Caki2 (cell line): ENCODE measurements at places on chromosomes 11 and 22. TPM values are rescaled to one million over a fixed set of nuclear protein-coding genes. Genes with fewer than 3 reads are reported as not detected.

NFAM1 gene
- total RNA-seq = 0.03 and 0.17 TPM in 2 replicates

DMC1 gene
- total RNA-seq = 2.5 and 19.8 TPM in 2 replicates

IFITM10 gene
- total RNA-seq = 0.55 and 2.7 TPM in 2 replicates

CFAP300 gene
- 2.2 and 5.2 TPM in 2 replicates for total RNA-seq

PDE2A gene
- 1.5 TPM in 1 of 2 replicates, not detected in the other for total RNA-seq

ZNF70 gene
- total RNA-seq = 7.7 and 9.0 TPM in 2 replicates

CARD16 gene
- total RNA-seq = not detected in 2 replicates

KDM4D gene
- total RNA-seq = 0.30 and 4.1 TPM in 2 replicates

BAD gene
- total RNA-seq = 122 and 141 TPM in 2 replicates

KREMEN1 gene
- 4.8 and 8.4 TPM in 2 replicates for total RNA-seq

OR8H2 gene
- not detected in 2 replicates for total RNA-seq

POLD4 gene
- total RNA-seq = 26.7 and 38.5 TPM in 2 replicates

CASP5 gene
- not detected in 2 replicates for total RNA-seq

ABCG4 gene
- total RNA-seq = not detected in 2 replicates

RFPL3 gene
- not detected in 2 replicates for total RNA-seq

FGF3 gene
- total RNA-seq = not detected in 2 replicates

CRACR2B gene
- 15.0 and 29.5 TPM in 2 replicates for total RNA-seq

GRK3 gene
- 0.98 and 1.5 TPM in 2 replicates for total RNA-seq

GRCh38 chr11:1054143-1055108 lies 17.9 kb upstream of the MUC6 start:
- no peak for DNase-seq

DNA sequence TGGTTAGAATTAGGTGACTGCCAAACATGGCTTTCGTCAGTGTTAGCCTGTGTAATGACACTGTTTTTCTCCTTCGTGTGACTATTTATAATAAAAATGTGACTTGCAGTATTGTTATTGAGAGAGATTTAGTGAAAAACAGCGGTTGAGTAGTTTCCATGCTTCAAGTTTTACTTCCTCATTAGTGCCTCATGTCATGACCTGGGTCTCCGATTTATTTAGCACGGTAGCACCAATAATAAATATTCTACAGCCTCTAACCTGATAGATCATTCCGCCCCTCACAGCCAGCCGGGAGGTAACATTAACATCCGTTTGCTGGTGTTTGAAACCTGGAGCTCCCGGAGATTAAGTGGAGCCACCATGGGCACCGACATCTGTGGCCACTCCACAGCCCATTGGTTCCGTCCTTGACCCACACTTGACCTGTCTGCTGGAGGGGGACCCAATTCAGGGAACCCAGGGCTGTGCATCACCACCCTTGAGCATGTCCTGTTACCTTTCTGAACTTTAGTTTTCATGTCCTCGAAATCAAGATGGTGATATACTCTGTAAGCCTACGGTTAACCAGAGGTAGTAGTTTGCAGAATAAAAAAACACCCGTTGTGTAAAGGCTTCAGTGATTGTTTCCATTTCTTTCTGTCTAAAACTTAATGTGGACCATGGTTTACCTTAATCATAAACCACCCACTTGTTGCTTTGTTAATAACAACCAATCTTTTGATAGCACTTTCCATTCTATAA lies 104.1 kb downstream of the ATXN10 start:
- no peak for DNase-seq

GRCh38 chr11:12274558-12275197 lies 102.7 kb upstream of the PARVA start:
- DNase-seq = no peak

DNA sequence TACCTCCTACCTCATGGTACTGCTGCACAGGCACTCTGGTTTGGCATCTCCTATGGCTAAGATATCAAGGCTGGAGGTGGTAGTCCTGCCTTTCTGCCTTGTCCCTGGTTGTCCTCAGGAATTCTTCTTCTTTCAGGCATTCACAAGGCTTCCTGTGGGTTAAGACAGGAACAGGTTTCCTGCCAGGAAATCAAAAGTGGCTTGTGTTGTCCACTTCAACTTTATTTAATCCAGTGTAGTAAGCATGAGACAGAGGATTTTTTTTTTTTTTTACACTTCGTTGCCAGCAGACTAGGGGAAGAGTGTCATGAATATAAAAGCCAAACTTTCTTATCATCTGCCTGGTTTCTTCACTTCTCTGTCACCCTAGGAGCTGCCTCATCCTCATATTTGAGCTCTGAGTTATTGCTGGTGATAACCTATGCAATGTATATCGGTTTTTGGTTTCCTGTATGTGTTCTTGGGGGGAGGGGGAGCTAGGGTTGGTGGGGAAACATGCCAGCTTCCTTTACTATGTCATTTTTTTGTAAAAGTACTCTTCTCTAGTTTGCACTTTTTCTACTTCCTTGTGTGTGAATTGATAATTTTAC lies 50.2 kb downstream of the XKR3 start:
- no peak for DNase-seq

- DNase-seq = no peak
Observed at GRCh38 chr11:106091480-106092123, 14.1 kb downstream of the AASDHPPT start.

GRCh38 chr11:12375720-12376119 lies 1.7 kb upstream of the PARVA start:
- DNase-seq = no peak

DNA sequence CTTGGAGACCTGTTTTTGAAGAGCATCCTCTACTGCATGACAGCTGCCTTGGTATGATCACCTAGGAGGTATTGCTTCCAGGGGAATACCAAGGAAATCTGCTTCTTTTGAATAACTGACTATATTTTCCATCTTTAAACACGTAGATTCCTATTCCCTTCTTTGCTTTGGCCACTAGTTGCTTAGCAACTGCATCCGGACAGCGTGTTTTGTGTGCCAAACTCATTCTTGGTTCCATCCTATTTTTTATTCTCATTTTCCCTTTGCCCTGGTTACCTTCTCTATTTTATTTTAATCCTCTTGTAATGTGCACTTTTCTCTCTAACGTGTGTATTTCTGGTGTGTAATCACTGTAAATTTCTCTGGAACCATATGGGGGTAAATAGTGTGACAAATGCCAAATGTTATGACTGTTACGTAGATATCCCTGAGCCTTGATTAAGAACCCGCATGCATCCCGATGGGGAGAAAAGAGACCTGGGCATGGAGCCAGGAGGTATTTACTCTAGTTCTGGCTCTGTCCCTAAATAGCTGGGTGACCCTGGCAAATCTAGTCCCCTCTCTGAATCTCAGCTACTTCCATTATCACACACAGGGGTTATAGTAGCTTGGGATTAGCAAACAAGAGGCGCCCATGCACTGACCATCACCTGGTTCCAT lies 241.7 kb downstream of the MIAT start:
- no peak for DNase-seq

DNA sequence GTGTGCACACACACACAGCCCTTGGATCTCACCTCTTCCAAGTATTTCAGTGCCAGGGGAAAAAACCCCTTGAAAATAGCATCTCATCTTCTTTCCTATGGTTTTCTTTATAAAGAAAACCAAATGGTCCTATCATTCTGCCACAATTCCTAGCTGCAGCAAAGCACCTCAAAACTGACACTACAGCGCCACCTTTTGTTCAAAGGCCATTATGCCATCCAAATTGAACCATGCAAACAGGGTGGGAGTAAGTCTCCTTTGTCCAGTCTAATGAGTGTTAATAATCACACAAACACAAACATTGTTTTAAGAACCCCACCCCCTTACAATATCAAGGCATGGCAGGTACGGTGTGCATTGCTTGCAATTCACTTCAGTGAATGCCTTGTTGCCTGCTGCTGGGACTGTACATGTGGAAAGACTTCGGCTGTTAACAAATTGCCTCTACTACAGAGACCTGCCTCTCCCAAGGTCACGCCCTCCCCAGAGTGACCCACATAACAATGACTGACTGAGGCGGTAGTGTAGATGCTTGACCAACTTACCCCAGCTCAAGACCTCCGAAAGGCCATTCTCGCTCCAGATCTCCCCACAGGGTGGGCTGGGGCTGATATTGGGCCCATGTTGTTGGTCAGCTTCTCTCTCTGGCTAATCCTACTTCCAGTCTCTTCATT lies 31.7 kb downstream of the FAM181B start:
- DNase-seq = peak; percentile 13

DNA sequence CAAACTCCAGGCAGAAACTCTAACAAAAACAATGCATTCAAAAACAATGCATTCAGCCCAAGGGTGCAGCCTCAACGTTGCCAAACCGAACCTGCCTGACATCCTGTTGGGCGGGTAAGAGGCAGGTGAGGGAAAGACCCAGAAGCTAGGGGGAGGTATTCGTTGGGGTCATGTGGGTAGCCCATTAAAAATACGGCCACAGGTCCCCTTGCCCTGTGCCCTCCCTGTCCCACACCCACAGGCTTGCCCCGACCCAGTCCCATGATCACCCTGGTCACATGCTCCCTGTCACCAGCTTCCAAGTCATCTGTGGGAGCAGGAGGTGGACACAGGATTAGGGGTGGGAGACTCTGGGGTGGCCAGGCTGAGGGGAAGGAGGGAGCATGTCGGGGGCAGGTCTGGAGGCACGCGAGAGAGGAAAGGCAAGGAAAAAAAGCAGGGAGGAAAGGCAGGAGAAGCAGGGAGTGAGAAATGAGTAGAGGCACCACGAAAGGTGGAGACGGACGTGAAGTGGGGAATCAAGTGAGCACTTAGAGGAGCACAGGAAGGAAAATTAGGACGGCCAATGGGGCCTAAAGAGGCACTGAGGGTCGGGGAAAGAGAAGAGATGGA lies 683 bp downstream of the PLA2G6 start:
- peak; percentile 49 for DNase-seq

GRCh38 chr22:21940521-21940920 lies 12.1 kb downstream of the PPM1F start:
- DNase-seq = no peak

DNA sequence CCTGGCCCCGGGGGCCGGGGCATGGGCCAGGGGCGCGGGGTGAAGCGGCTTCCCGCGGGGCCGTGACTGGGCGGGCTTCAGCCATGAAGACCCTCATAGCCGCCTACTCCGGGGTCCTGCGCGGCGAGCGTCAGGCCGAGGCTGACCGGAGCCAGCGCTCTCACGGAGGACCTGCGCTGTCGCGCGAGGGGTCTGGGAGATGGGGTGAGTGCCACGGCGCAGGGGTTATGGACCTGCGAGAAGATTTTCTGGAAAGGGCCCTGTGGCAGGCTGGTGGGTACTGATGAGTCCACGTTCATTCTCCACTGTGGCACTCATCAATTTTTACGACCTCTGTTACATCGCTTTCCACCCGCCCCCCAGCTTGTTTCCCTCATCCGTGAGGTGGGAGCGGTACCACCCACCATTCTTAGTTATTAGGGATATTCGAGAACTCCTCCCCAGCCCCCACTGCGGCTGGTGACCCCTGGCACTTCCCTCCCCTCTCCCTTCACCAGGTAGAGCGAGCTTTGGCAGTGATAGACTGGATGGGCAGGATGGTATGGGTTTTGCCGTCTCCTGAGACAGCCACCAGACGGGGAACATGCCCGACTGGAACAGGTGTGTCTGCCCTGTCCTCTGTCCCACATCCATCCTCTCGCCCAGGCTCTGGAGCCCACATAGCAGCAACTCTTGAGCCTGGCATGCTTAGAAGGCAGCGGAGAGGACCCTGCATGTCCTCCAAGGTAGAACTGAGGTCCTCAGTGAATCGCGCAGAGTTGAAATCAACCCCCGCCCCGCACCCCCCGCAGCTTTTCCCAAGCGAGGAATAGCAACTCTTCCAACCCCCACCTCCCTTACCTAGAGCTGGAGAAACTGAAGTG lies 562 bp downstream of the DGAT2 start:
- DNase-seq = no peak

- DNase-seq = no peak
Observed at GRCh38 chr11:79081471-79082031, 359.3 kb downstream of the TENM4 start.

GRCh38 chr11:114195981-114196731 lies 100.0 kb upstream of the NNMT start:
- DNase-seq = no peak

- DNase-seq = no peak
Observed at GRCh38 chr11:20099527-20099926, 60.7 kb downstream of the DBX1 start.

- DNase-seq = no peak
Observed at GRCh38 chr11:61357233-61357893, 4.3 kb downstream of the CYB561A3 start.

- peak; percentile 37 for DNase-seq
Observed at GRCh38 chr11:19938169-19938856, 222.0 kb downstream of the DBX1 start.

DNA sequence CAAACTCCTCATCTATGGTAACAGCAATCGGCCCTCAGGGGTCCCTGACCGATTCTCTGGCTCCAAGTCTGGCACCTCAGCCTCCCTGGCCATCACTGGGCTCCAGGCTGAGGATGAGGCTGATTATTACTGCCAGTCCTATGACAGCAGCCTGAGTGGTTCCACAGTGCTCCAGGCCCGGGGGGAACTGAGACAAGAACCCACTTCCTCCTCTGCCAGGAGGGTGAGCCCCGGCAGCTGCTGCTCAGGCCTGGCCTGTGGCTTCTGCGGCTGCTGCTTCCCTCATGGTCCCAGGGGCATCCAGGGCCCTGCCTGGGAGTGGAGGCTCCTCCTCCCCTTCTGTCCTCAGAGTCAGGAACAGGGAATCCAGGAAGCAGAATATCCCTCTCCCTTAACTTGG lies 98.4 kb downstream of the ZNF280B start:
- DNase-seq = no peak

GRCh38 chr11:78281511-78281910 lies 92.8 kb downstream of the USP35 start:
- DNase-seq = no peak

DNA sequence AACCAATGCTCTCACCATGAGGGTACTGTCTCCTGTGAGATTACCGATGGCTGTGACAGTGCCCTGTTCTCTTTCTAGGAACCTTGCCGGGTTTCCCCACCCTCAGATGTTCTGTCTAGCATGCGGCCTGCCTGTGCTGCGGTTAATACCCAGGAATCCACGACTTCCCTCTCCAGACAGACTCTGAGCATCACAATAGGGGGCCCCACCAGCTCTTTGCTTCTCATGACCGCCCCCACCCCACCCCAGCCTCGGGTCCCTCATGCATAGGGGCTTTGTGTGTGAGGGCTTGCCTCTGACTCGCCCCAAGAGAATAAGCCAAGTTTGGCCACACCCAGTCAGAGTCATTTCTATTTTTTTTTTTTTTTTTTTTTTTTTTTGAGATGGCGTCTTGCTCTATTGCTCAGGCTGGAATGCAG lies 10.3 kb downstream of the PARVG start:
- DNase-seq = peak; percentile 69

DNA sequence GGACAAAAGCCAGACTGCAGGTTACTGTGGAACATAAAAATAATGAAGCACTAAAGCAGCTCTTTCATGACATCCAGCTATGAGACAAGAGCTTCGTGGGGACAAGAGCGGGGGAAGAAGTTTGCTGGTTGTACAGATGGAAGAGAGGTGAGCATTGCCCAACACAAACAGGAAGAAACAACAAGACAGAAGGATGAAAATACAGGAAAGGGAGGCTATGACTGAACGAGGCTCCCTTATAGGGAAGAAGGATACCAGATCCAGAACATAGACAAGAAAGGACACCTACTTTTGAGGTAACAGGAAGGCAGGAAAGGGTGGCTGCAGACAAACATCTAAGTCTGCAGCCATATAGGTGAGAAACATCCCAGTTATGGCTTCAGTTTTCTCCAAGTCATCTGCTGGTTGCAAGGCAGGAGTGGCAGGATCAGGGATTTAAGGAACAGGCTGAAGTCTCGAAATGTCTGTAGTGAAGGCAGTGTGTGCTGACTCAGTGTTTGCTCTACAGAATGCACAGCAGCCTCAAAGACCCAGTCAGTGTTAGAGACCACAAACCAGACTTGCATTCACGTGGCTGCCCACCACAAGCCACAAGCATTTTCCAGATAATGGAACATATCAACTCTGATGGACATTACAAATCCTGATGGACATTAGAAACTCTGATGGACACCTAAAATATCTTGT lies 1.9 kb downstream of the CLTCL1 start:
- DNase-seq = no peak

- DNase-seq = peak; percentile 80
Observed at GRCh38 chr22:20777420-20778177, 3.7 kb downstream of the SERPIND1 start.
